ENCODE measurements at places on chromosomes 5 and 9. TPM values are rescaled to one million over a fixed set of nuclear protein-coding genes. Genes with fewer than 3 reads are reported as not detected.

Gene PHYHD1
- total RNA-seq: 6.4 TPM

Gene PCDHA9
- 0.18 TPM for total RNA-seq

Gene UNC5A
- total RNA-seq: under 0.01 TPM

Gene NSD1
- 31.0 TPM for total RNA-seq

Gene PDZD2
- 0.43 TPM for total RNA-seq

Gene CACNA1B
- total RNA-seq: under 0.01 TPM

Gene DENND1A
- 11.7 TPM for total RNA-seq

Gene TPD52L3
- total RNA-seq: not detected

Gene EPB41L4B
- under 0.01 TPM for total RNA-seq

Gene PTGER4
- 3.4 TPM for total RNA-seq

Gene SOHLH1
- total RNA-seq: not detected

Gene TIGD6
- 10.3 TPM for total RNA-seq

Gene C9orf153
- 0.18 TPM for total RNA-seq

Gene ANXA6
- 482 TPM for total RNA-seq

Gene SLC12A7
- total RNA-seq: 13.5 TPM
